ENCODE measurements at places on chromosomes 1 and 21.

GRCh38 chr1:21594935-21595897 lies 73.9 kb downstream of the RAP1GAP start:
- DNase-seq: peak; percentile 48

DNA sequence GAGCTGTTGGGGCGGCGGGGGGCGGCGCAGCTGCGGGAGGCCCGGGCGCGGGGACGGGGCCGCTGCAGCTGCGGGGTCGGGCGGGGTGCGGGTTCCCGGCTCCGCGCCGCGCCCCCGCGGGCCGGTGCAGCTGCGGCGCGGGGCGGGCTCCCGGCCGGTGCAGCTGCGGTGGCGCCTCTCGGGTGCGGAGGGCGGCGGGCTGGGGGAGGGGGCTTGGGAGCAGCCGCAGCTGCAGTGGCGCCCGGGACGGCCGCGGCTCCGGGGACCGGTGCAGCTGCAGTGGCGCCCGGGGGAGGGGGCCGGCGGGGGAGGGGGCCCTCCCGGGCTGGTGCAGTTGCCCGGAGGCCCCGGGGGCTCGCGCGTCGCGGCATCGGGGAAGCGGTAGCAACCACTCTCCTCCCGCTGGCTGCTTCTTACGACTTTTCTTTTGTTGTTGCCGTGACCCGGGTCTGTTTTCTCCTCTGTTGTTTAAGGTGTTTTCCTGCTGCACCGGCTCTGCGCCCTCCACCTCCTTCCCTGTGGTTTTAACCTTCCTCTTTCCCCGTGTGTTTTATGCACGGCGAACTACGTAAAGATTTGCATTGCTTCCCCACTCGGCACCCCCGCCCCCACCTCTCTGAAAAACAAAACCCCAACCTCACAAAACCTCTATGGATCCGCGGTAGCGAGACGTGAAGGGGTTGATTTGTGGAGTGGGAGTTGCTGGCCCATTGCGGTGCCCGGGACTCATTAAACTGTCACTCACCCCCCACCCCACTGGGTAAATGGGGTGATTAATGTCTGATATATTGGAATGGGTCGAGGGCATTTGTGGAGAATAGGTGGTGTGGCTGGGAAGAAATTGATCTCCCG lies 1.7 kb upstream of the ZBTB18 start:
- peak; percentile 41 for DNase-seq

GRCh38 chr1:215923129-215923824 lies 356.2 kb downstream of the KCTD3 start:
- DNase-seq: peak; percentile 50

- no peak for DNase-seq
These were observed 1074.3 kb downstream of the TTLL7 start for GRCh38 chr1:82924666-82925065.

- DNase-seq: peak; percentile 53
These were observed 1.6 kb downstream of the TMEM200B start for GRCh38 chr1:29121936-29122681.

- DNase-seq: peak; percentile 48
These were observed 131.6 kb downstream of the TGFBR3 start for GRCh38 chr1:91754348-91754747.

GRCh38 chr1:216641669-216642460 lies 81.4 kb downstream of the ESRRG start:
- DNase-seq: no peak

DNA sequence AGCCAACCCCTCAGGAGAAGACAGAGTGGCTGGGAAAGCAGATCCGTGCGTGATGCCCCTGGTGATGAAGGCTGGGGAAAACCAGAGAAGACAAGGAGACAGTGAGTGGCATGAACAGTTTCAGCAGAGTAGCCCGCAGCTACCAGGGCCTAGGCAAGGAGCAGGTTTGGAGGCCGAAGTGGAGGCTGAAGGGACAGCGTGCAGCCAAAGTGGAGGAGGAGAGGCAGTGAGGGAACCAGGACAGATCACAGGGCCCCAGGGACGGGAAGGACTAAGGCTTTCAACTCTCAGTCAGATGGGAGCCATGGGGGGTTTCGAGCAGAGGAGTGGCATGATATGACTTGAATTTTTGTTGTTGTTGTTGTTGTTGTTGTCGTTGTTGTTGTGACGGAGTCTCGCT lies 59.9 kb upstream of the SELENON start:
- DNase-seq: no peak

- peak; percentile 74 for DNase-seq
These were observed 36.9 kb upstream of the NEK7 start for GRCh38 chr1:198119906-198120305.

DNA sequence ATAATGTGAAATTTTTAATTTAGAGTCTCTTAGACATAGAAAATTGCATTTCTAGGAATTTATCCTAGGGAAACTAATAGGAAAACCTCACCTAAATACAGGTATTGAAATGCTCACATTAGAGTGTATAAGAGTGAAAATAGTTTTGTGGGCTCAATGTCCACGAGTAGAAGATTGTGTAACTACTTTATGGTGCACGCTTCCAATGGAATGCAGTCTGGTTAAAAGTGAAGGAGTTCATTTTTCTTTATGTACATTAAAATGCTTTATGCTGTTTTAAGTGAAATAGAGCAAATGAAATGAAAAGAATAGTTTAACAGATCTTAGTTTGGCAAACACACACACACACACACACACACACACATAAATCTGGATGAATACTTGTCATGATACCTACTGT lies 278.2 kb downstream of the USP25 start:
- peak; percentile 60 for DNase-seq

GRCh38 chr1:166089804-166090203 lies 77.0 kb downstream of the FAM78B start:
- DNase-seq: no peak

DNA sequence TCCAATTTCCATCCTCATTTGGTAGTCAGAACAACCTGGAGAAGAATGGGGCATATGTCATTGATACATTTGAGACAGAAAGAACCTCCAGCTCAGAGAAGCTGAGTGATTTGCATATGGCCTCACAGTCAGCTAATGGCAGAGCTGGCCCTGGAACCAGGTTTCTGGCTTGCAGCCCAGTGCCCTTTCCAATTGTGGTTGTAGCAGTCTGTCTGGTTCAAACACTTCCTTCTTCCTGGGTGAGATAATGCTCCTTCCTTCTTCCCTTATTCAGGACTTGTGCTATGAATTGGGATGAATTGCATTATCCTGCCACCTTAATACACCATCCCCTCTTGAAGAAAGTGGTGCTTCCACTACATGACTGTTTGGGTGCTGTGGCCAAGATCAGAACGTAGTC lies 24.2 kb downstream of the SLC5A9 start:
- no peak for DNase-seq

DNA sequence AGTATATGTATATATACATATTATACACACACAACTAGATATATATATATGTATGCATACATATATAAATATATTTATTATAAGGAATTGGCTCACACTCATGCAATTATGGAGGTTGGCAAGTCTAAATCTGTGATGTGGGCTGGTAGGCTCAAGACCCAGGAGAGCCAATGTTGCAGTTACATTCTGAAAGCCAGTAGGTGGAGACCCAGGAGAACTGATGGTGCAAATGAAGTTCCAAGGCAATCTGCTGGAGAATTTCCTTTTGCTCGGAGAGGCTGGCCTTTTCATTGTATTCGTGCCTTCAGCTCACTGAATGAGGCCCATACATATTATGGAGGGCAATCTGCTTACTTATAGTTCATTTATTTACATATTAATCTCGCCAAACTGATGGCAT lies 9.4 kb downstream of the IVL start:
- no peak for DNase-seq

GRCh38 chr1:7510389-7510931 lies 260.6 kb upstream of the VAMP3 start:
- no peak for DNase-seq

DNA sequence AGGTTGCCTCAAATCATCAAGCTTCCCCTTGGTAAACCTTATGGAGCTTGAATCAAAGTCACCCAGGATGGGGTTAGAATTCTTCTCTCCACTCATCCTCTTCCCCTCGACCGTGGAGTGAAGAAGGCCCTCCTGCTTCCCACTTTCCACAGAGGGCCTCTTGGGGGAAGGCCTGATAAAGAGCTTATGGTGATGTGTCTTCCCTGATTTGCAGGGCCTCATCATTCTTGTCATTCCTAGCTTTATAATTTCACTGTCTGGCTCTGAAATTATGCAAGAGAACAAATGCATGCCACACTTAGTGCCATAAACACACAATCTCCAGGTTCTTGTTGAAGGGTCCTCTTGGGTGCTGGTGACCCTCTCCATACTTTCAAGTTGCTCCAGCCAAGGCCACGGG lies 101.2 kb downstream of the HMGB4 start:
- peak; percentile 31 for DNase-seq

- DNase-seq: no peak
These were observed 237.6 kb downstream of the NTNG1 start for GRCh38 chr1:107378426-107378825.

DNA sequence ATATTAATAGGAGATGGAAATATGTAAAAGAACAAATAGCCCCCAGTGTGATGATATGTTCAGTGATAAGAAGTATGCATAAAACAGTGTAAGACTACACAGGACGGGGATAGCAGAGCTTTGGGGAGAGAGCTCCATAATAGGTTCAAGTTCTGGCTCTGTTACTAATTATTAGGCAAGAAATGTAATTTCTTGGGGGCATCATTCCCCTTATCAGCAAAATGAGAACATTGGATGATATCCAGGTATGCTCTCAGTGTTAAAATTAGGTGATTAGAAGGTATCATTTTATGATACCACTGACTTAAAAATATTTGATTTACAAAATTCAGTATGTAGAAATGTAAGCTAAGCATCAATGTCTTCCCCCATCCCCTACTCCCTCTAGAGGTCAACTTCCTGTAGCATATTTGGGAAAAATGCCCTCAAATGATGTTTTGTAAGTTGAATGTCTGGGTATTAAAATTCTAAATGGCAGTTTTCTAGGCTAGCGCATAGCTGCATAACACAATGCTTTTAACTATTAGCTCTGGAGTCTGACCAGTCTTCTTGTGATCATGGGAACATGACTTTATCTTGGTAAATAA lies 585.7 kb upstream of the CAMK1G start:
- DNase-seq: peak; percentile 36

- DNase-seq: no peak
These were observed 368.6 kb downstream of the USH2A start for GRCh38 chr1:216054600-216054999.

Measured in fibroblast of upper back skin (primary cell).